Colonic mucosa (tissue), 4 donors: ENCODE measurements at places on chromosomes 13 and 19.

DNA sequence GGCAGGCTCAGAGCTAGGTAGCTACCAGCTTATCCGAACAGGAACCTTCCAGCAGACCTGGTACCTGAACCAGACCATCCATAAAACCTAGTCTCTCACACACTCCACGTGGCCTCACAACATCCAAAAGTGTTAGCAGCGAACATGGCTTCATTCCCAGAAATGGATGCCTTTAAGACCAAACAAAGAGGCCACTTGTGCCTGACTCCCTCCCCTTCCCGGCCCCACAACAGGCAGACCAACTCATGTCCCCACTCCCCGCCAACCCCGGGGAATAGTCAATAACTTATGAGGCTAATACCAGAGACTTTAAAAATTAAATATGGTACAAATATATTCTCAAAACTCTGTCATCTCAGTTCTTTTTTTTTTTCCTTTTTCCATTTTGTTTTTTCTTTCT lies 46.2 kb downstream of the ZNF557 start:
- no peak for DNase-seq

- DNase-seq, result no peak
Measured at GRCh38 chr19:30249911-30250310, 122.3 kb upstream of the ZNF536 start.

DNA sequence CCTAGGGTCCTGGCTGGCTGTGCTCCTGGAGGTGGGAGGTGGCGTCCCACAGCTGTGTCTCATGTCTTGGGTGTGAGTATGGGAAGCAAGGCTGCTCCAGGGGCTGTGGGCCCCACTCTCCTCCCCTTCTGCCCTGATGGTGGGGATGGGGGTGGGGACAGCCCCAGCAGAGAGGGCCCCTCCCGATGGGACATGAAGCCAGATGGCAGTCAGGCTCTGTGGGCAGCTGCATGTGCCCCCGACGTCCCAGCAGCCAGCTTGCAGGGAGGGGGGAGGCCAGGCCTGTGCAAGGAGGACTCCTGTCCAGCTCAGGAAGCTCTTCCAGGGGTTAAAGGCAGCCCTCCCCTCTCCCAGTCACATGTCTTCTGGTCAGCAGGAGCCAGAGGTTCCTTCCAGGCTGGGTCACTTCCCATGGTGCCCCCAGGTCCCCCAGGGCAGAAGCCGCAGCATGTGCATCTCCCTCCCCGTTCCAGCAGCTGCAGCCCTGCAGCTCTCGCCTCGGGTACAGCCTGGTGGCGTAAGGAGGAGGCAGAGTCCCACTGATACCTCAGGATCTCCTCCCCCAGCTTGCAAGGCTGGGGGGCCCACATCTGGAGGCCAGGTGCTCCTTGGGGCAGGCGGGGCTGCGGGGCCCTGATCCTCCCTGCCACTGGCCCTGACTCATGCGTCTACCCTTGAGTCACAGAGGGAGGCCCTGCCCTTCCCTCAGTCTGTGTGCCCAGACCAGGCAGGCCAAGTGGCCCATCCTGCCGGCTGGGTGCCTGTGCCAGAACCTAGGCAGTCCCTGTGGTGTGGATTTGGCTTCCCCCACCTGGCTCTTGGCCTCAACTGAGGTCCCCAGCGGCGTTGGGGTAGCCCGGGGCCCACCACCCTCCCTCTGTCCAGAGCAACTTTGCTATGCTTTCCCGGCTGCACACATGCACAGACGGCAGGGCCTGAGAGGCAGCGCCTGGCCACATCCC lies 13.0 kb downstream of the YIPF2 start:
- DNase-seq, result no peak

DNA sequence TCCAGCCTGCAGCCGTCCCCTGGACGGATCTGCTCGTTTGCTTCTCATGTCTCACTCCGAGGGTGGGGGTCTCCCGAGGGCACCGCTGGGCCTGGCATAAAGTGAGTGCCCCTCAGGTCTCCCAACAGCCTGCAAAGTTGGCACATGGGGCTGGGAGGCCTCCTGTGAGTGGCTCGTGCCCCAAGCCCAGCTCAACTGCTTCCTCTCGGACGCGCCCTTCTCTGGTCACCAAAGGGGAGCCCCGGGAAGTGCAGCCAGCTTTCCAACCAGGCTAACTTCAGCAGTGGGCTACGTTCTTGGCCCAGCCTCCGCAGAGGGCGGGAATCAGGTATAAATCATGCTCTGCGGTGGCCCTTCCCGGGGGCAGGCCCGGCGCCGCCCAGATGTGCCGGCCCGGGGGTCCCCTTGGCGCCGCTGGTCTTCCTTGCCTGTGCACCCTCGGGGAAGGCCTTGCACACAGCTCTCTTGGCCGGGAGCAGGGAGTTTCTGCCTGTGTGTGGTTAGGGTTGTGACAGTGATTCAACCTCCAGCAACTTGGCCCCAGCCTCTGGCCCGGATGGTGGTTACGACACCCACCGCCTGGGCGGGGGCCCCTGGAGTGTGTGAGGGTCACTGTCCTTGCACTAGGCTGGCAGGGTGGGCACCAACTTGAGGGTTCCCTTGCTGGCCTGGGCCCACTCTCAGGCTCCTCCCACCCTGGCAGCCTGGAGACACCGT lies 20.7 kb downstream of the CEBPG start:
- no peak for DNase-seq

DNA sequence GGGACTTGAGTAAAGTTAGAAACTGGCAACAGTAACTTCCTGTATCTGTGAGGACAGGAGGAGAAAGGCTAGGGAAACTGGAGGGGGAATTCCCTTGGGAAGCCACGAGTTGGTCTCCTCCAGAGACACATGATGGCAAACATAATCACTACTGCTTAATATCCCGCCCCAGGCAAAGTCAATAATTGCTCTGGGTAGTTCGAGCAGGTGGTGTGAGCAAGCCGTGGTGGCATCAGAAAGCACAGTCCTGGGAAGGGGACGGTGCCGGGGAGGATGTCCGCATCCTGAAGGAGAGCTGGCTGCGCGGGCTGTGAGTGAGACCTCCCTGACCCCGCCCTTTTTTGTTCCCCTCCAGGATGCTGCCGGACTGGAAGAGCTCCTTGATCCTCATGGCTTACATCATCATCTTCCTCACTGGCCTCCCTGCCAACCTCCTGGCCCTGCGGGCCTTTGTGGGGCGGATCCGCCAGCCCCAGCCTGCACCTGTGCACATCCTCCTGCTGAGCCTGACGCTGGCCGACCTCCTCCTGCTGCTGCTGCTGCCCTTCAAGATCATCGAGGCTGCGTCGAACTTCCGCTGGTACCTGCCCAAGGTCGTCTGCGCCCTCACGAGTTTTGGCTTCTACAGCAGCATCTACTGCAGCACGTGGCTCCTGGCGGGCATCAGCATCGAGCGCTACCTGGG lies 1.4 kb downstream of the FFAR2 start:
- DNase-seq, result no peak
